Stimulated activated CD4-positive, alpha-beta T cell treated with anti-CD3 and anti-CD28 coated beads, Interleukin-2, amount 100 ng/mL, for 4 hours (primary cell): ENCODE measurements at places on chromosomes 7 and 10.

DNA sequence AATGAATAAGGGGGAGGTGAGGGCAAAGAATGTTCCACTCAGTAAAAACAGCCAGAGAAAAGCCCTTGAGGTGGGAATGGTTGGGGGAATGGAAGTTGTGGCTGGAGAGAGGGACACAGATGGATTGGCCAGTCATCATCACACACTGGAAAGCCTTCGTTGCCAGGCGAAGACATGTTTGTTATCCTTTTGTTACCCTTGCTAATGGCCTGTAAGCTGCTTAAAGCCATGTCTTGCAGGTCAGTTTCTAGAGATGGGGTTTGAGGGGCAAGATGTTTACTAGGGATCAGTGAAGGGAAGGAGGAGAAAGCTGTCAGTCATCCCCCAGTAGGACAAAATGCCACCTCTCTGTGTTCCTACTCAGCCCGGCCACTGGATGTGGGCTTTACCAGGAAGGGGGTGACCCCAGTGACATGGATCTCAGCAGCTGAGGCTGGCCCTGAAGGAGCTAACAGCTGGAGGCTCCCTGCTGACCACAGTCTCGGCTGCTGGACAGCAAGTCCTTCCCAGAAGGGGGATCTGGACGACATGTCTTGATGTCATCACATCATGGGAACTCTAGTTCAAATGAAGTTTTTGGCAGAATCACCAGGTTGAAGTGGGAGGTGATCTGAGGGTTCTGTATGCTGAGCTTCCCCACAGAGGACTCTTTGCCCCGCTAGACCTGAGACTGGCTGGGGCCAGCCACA is 66.2 kb downstream of the TBXAS1 start:
- DNase-seq, result no peak

DNA sequence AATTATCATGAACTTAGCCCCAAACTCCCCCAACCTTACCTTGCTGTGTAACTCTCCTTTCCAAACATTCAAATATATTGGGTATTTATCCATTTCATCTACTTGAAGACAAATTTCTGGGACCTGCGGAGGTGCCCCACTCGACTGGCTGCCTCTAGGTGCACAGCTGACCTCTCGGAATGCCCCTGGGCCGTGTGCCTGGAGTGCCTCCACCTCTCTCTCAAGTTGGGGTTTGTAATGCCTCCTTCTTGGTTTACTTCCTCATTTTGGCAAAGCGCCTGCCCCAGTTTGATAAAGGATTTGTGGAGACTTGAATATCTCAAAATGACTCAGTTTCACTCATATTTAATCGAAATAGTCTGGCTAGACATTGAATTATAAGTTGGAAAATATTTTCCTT is 16.6 kb downstream of the ZNF777 start:
- no peak for DNase-seq

- DNase-seq, result no peak
Observed at GRCh38 chr7:28269700-28270361, 89.2 kb upstream of the JAZF1 start.

DNA sequence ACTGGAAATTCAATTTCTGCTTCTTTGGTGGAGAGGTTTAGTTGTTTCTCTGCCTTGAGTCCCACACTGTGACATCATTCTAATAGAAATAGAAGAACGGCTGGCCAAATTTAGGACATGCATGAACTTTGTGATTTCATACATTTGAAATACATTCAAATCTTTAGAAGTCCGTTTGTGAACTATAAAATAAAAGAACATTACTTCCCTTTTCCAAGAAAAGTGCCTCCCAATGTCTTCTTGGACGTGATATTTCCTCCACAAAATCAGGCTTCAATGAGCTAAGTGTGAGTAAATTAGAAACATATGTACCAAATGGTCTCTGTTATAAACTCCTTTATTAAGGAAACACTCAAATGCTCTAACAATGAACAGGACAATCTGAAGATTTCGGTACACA is 314.5 kb upstream of the AKR1E2 start:
- no peak for DNase-seq

- no peak for DNase-seq
Observed at GRCh38 chr10:114652402-114653368, 5.4 kb downstream of the ABLIM1 start.

DNA sequence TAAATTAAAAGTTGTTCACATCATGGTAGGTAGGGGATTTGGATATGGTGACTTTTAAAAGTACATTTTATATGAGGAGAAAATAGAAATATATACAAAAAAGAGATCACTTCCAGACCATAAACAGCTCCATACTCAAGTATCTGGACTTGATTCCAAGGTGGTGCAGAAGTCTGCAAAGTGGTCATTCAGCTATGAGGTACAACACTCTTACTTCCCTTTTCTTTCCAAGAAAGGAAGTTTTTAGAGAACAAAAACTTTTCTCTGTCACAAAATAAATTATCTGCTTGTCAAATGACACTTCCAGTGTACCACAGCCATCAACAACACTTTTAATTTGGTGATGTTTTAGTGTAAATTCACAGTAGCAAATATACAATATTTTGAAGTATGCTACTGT is 1013.5 kb downstream of the GATA3 start:
- no peak for DNase-seq

GRCh38 chr7:36119005-36119706 is 33.9 kb upstream of the EEPD1 start:
- DNase-seq, result no peak

DNA sequence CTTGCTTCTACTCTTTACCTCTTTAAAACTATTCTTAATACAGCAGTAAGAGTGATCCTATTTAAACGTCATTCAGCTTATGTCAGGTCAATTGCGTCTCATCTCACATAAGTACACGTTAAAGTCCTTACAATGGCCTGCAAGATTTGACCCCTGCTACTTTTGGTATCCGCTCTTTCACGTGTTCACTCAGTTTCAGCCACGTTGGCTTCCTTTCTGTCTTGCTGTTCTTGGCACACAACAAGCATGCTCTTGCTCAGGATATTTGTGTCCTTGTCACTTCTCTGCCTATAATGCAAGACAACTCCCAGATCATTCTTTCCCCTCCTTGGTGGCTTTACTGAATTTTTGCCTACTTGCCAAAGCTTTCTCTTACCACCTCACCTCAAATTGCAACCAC is 296.8 kb downstream of the PCLO start:
- no peak for DNase-seq
